SW 1271 (cell line): ENCODE measurements at places on chromosomes 2 and 18.

GRCh38 chr2:157052685-157053224, 204.8 kb upstream of the GALNT5 start:
- no peak for DNase-seq

DNA sequence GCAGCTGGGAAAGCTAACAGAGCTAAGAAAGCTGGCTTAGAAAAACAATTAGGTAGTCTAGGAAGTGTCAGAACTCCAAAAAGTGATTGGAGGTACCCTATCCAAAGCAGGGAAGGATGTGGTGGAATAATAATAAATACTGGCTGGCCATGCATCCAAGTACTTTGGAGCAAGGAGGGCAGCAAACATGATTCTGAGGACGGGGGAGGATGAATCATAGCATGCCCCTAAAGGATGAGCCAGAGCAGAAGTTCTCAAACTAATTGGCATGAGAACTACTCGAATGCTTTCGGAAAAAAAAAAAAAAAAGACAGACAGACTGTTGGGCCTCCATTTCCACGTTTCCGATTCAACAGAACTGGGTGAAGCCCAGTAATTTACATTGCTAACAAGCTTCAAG, 2.4 kb downstream of the CWC22 start:
- DNase-seq = no peak

GRCh38 chr2:38454081-38454480, 77.0 kb upstream of the ATL2 start:
- DNase-seq = no peak

- DNase-seq = no peak
Observed at GRCh38 chr2:172972005-172972619, 103.5 kb upstream of the MAP3K20 start.

DNA sequence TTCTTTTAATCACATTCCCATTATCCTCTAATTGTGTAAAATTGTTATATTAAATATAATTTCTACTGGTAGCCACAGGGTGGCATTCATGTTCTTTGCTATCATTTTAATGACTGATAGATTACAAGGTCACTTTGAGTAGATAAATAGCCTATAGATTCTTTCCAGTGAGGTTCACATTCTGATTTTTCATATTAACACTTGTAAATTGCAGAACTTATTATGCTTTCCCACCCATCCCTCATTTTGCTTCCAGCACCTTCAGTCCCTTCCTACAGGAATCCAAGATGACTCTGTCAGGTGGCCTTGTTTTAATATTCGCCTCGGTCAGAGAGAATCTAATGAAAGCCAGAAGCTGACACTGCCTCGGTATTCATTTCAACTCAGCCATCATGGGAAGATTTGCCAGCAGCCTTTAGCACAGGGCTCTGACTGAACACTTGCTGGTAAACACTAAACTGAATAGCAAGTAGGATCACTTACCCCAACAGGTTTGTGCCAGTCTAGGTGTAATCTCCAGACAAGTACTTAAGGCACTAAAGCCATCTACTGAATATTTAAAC, 101.2 kb upstream of the FSHR start:
- no peak for DNase-seq

GRCh38 chr2:61177727-61178549, 15.9 kb downstream of the C2orf74 start:
- peak; percentile 23 for DNase-seq

DNA sequence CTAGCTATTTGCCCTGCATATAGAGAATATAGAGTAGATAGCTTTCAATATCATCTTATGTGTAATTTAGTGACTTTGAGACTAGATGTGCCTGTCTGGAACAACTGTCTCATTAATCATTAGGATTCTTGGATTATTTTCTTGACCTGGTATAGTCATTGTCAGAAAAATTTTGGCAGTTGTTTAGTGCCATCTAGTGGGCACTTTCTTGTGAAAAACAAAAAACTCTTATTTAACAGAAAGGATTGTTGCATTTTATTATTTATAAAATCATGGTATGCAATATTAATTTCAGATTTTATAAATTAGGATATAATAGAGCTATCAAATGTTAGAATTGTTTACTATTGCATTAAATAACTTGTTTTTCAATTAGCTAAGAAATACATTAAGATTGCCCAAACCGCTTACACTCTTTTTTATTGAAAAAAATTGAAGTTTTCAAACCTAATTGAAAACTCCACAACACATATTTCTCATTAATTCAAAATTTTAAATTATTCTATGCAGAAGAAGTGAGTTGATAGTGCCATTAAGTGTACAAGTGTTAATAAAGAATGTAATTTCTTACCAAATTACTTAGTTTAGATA, 80.3 kb downstream of the DYNAP start:
- peak; percentile 34 for DNase-seq

GRCh38 chr18:13330996-13331395, 112.4 kb downstream of the LDLRAD4 start:
- DNase-seq = no peak

GRCh38 chr18:36633961-36634412, 194.8 kb downstream of the TPGS2 start:
- no peak for DNase-seq

GRCh38 chr18:41940506-41941215, 14.4 kb upstream of the PIK3C3 start:
- DNase-seq = peak; percentile 66

DNA sequence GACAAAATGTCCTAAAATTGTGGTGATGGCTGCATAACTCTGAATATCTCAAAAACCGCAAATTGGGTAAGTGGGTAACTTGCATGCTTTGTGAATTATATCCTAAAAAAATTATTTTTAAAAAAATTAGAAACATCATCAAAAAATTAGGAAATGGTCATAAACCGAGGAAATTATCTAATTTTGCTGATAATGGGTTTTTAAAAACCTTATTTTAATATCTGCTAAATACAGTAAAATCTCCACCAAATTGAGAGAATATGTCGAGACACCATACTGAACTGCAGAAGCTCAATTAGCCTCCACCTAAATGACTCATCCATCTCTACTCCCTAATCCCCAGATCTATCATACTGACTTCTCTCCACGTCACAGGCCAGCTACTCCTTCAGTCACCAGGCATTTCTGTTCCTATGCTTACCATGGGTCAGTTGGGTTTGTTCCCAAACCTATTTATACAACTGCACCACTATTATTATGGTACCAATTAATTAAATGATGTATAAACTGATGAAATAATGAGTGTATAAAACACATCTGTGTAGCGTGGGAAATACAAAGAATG, 36.1 kb downstream of the SPIRE1 start:
- DNase-seq = no peak
